ENCODE measurements at places on chromosomes 5 and 9. TPM values are rescaled to one million over a fixed set of nuclear protein-coding genes. Genes with fewer than 3 reads are reported as not detected.

- no peak for DNase-seq
Measured at GRCh38 chr5:82439750-82440445, 161.7 kb upstream of the RPS23 start.

DNA sequence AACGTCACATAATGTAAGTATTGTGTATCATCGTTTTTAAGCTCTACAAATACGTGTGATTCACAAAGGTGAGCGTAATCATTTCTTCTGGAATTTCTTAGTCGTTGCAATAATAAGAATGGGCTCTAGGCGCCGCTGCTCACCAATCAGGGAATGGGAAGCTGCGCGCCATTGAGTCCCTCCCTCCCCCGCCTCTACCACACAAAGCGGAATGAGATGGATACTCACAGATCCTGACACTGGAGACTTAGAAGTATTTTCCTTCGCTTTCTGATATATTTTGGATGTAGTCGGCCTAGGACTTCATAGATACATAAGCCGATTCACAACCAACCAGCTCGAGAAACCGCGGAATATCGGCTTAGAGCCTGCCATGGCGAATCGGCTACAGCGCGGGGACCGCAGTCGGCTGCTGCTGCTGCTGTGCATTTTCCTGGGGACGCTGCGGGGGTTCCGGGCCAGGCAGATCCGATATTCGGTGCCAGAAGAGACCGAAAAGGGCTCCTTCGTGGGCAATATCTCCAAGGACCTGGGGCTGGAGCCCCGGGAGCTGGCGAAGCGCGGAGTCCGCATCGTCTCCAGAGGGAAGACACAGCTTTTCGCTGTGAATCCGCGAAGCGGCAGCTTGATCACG, at the start of gene PCDHGA11:
Gene PCDHGA11, plus strand, starts transcription at position 197 of the 634 bp plus-strand sequence. Its CDS starts 177 bp downstream, at position 374.
- DNase-seq = no peak

- no peak for DNase-seq
Measured at GRCh38 chr9:70256123-70256551, 2.6 kb upstream of the SMC5 start.

GRCh38 chr5:146338774-146339714, at the start of gene POU4F3:
TSS of gene POU4F3 (plus strand) at chr5:146338839. CDS start at chr5:146339113, 274 bp downstream.
- no peak for DNase-seq

GRCh38 chr9:12748016-12748415, 26.8 kb upstream of the LURAP1L start:
- no peak for DNase-seq

DNA sequence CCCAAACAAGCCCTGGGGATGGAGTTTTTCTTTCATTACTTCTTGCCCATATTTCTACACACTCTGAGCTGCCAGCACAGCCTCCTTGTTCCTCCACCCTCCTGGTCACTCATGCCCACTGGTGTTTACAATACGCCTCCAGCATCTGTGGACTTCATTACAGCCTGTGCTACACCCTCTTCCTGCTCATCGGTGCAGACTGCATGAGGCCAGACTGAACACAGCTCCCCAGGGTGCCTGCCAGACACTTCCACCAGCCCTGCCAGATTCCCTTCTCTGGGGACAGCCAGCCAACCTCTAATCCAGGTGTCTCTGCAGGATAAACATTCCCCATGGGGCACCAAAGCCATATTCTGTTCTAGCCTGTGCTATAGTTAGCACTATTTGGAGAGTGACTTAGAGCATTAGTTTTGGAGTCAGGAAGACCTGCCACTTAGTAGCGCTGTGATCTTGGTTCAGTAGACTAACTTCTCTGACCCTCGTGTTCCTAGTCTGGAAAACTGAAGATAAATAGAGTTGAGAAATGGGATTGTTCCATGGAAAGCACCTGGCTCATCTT, 163.8 kb upstream of the KLF4 start:
- no peak for DNase-seq

GRCh38 chr5:169706071-169706470, 69.0 kb downstream of the DOCK2 start:
- DNase-seq = no peak

GRCh38 chr5:66149950-66150349, 5.8 kb downstream of the SREK1 start:
- DNase-seq = no peak

DNA sequence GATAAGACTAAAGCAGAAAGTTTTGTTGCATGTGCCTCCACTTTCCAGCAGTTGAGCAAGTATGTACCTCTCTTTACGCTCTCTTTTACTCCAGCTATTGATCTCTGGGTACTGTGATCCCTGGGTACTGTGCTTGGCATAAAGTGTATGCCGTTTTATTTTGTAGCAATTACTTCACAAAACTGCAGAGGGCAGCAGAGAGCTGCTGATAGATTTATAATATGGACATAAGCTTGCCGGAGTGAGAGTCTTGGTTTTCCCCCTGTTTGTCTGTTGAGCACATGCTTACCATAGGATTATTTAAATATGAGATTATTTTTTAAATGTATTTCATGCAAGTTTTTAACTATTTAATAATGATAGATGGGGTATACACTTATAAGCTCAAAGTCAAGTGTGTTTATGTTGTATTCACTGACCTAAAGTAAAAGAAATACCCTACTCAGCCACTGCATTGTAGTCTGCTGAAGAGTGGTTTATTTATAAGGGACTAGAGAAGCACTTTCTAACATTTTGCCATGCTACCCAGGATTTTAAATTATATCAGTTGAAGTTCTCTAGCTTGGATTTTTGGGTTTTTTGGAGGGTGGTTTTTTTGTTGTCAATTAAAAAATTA, 13.0 kb downstream of the TTC1 start:
- peak; percentile 52 for DNase-seq

Gene ACTBL2
- total RNA-seq = not detected

Gene GNA14
- 17.6 TPM for total RNA-seq

Gene ZNF366
- 2.9 TPM for total RNA-seq

DNA sequence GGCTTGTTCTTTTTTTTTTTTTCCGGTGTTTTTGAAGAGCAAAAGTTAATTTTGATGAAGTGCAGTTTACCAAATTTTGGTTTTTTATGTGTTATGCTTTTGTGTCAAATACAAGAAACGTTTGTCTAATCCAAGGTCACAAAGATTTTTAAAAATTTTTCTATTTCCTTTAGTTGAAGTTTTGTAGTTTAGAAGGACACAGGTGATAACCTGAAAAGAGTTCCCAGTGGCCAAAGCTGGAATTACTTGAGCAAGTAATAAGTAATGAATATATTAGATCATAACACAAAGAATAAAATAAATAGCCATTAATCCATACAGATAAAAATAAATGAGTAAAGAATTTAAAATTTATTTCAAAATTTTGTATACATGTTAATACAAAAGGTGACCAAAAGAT, 71.5 kb downstream of the FCHO2 start:
- DNase-seq = no peak

Gene GTF3C4
- 18.2 TPM for total RNA-seq

DNA sequence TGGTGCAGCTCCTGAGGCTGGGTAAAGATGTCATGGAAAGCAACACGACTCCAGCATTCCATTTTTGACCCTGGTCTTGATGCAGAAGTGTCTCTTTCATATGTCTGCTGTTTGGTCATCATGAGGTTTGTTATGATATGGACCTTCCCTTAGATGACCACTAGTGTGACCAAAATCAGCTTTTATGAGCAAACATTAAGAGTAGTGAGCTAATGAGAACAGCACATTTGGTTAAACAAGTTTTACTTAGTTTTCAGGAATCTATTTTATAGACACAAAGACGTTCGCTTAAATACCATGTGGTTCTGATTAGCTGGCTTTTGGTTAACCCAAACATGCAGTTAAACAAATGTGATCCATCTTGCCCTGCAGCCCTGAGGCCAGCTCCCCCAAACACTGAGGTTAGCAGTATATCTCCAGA, 56.7 kb upstream of the ACTBL2 start:
- DNase-seq = no peak
